Adrenal gland (tissue), 19 donors: ENCODE measurements at places on chromosomes 5 and 9. TPM values are rescaled to one million over a fixed set of nuclear protein-coding genes. Genes with fewer than 3 reads are reported as not detected.

- no peaks in the 10 kb centered on the region for H3K4me1 ChIP-seq
- no peak overlapping the region for H3K4me3 ChIP-seq
- no peaks in the 10 kb centered on the region for H3K27me3 ChIP-seq
- DNase-seq, result no peak
- no peaks in the 10 kb centered on the region for H3K36me3 ChIP-seq
These were observed 200.1 kb downstream of the MCTP1 start for GRCh38 chr5:95084757-95085156.

DNA sequence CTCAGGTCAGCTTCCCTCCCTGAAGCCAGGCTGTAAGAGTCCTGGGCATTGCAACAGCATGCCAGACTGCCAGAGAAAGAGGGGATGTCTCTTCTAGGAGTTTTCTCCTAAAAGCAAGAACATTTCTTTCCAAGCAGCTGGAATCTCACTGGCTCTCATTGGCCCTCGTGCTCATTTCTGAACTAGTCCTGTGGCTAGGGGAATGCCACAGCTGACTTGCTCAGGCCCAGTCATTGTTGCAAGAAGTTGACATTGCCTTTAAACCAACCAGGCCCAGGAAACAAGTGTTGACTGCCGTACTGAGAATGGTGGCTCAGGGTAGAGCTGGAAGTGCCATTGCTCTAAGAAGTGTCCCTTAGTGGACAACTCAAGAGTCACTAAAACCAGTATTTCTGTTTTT is 15.0 kb upstream of the CEP120 start:
- H3K36me3 ChIP-seq, result no peaks in the 10 kb centered on the region
- no peaks in the 10 kb centered on the region for H3K4me1 ChIP-seq
- no peak overlapping the region for H3K4me3 ChIP-seq
- no peaks in the 10 kb centered on the region for H3K27me3 ChIP-seq
- H3K27ac ChIP-seq, result no peak overlapping the region
- DNase-seq, result no peak

GRCh38 chr5:81187885-81188284 is 45.2 kb upstream of the CKMT2 start:
- no peaks in the 10 kb centered on the region for H3K4me1 ChIP-seq
- no peak overlapping the region for H3K27ac ChIP-seq
- H3K27me3 ChIP-seq, result no peaks in the 10 kb centered on the region
- no peaks in the 10 kb centered on the region for H3K36me3 ChIP-seq
- no peak overlapping the region for H3K4me3 ChIP-seq

DNA sequence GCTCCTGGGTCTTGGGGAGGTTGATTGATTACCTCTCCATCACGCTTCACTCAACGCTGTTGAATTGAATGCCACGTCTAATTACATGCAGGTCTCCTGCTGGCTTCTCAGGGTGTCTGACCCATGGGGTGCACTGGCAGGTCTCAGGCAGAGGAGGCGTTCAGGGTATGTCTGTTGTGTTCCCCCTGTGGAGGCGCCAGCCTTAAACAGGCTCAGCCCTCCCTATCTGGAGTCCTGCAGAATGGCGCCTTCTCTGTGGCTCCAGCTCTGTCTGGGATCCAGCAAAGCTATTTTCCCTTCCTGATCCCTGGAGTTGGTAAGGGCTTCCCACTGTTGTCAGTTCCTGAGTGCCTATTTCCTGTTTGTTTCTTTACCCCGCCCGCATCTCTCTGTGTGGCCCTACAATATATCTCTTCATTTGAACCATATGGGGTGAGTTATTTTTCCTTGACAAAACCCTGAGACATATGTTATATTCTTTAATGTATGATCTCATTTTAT is 150.0 kb downstream of the NTRK2 start:
- no peak overlapping the region for H3K27ac ChIP-seq
- no peaks in the 10 kb centered on the region for H3K27me3 ChIP-seq
- H3K4me1 ChIP-seq, result no peaks in the 10 kb centered on the region
- H3K4me3 ChIP-seq, result no peak overlapping the region
- no peaks in the 10 kb centered on the region for H3K36me3 ChIP-seq
- no peak for DNase-seq

- no peaks in the 10 kb centered on the region for H3K36me3 ChIP-seq
- H3K27me3 ChIP-seq, result peaks cover 6% of the 10 kb centered on the region
- H3K4me3 ChIP-seq, result no peak overlapping the region
- H3K4me1 ChIP-seq, result no peaks in the 10 kb centered on the region
These were observed 100.4 kb downstream of the TRIM36 start for GRCh38 chr5:115069087-115069968.

- H3K4me3 ChIP-seq, result no peak overlapping the region
- no peak overlapping the region for H3K27ac ChIP-seq
- no peaks in the 10 kb centered on the region for H3K36me3 ChIP-seq
- DNase-seq, result no peak
- H3K4me1 ChIP-seq, result no peaks in the 10 kb centered on the region
- no peaks in the 10 kb centered on the region for H3K27me3 ChIP-seq
These were observed 565.5 kb downstream of the EBF1 start for GRCh38 chr5:158534203-158534602.

- H3K4me1 ChIP-seq, result peaks cover 3% of the 10 kb centered on the region
- no peak for DNase-seq
- no peaks in the 10 kb centered on the region for H3K27me3 ChIP-seq
- peak overlapping the region; percentile 21 for H3K27ac ChIP-seq
These were observed 30.6 kb downstream of the KDM4C start for GRCh38 chr9:6788162-6789016.

DNA sequence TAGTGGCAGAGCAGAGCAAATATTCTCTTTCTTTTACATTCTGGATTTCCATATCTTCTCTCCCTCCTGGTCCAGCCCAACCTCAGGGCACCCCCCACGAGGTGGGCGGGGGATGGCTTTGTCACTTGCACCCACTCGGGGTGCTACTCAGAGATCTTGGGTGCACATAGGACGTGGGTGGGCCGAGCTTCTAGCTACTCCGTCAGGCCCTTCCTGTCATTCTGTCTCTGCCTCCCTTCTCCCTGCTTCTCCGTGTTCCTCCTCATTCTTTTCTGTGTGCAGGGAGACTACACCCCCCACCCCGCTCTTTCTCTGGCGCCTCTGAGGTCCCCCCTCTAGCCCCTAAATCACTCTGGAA is 19.5 kb downstream of the PCDHGC5 start:
- no peak overlapping the region for H3K4me3 ChIP-seq
- no peaks in the 10 kb centered on the region for H3K27me3 ChIP-seq
- H3K27ac ChIP-seq, result peak overlapping the region; percentile 93

GRCh38 chr5:14272548-14273205 is 129.5 kb downstream of the TRIO start:
- H3K27me3 ChIP-seq, result no peaks in the 10 kb centered on the region
- DNase-seq, result no peak
- no peak overlapping the region for H3K4me3 ChIP-seq
- peaks cover 32% of the 10 kb centered on the region for H3K4me1 ChIP-seq

- no peak overlapping the region for H3K27ac ChIP-seq
- H3K27me3 ChIP-seq, result no peaks in the 10 kb centered on the region
- no peak for DNase-seq
- no peaks in the 10 kb centered on the region for H3K4me1 ChIP-seq
These were observed 285.8 kb upstream of the MEF2C start for GRCh38 chr5:89168766-89169165.

GRCh38 chr9:108142142-108142503 is 652.6 kb upstream of the KLF4 start:
- peaks cover 9% of the 10 kb centered on the region for H3K4me1 ChIP-seq
- peak overlapping the region; percentile 45 for H3K27ac ChIP-seq
- H3K27me3 ChIP-seq, result no peaks in the 10 kb centered on the region
- H3K36me3 ChIP-seq, result no peaks in the 10 kb centered on the region

GRCh38 chr5:142078706-142079105 is 29.9 kb upstream of the NDFIP1 start:
- no peak for DNase-seq
- no peaks in the 10 kb centered on the region for H3K36me3 ChIP-seq
- no peak overlapping the region for H3K27ac ChIP-seq
- H3K4me1 ChIP-seq, result no peaks in the 10 kb centered on the region
- H3K27me3 ChIP-seq, result no peaks in the 10 kb centered on the region

The MRPL50 gene
- 9.9 TPM for total RNA-seq

The NOXA1 gene
- total RNA-seq, result 10.9 TPM

The APBA1 gene
- total RNA-seq, result 4.4 TPM

The DMGDH gene
- total RNA-seq, result 10.1 TPM

The RETREG1 gene
- total RNA-seq, result 4.0 TPM

The SLC36A3 gene
- total RNA-seq, result not detected

The OR1N2 gene
- total RNA-seq, result not detected

The PCDHA9 gene
- 0.14 TPM for total RNA-seq

The ARL14EPL gene
- not detected for total RNA-seq

The MLANA gene
- not detected for total RNA-seq

The FOXD4L5 gene
- total RNA-seq, result 0.07 TPM

The PCSK1 gene
- 7.1 TPM for total RNA-seq

The GARIN3 gene
- total RNA-seq, result not detected
